Forelimb muscle (tissue), 1 donor: ENCODE measurements at places on chromosomes 3 and 15.

GRCh38 chr3:33886015-33886414 is 87.6 kb downstream of the PDCD6IP start:
- DNase-seq: no peak

GRCh38 chr15:85889956-85890619 is 95.4 kb upstream of the KLHL25 start:
- no peak for DNase-seq

DNA sequence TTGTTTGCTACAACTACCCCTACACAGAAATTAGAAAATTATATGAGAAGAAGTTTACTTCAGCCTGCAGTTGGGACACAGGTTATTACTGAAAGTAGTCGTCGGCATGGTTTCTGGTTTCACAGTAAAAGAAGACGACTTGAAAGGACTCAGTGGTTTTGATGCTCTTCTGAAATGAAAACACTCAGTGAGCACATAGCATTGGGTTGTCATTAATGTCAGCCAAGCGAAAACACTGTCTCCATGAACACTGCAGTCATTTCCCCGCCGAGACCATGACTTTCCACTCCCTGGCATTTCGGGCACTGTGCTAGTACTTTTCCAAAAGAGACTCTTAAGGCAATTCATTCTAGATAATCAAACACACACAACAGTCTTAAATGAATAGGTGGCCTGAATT is 69.2 kb upstream of the ICE2 start:
- DNase-seq: no peak

GRCh38 chr3:50673931-50674330 is 796 bp upstream of the DOCK3 start:
- no peak for DNase-seq

DNA sequence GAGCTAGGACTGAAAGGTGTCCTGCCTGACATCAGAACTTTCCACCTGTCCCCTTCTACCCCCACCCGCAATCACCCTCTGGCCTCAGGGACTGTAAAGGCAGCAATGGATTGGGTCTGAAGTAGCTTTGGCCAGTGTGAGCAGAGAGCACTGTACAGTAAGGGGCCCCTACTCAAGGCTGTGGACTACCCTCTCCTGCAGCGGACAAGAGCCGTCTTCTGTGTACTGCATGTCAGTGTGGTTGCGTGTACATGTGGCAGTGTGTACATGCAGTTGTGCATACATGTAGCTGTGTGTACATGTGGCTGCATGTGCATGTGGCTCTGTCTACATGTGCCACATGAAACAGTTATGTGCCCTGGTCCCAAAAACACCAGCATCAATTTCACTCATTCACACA is 205.9 kb upstream of the LINGO1 start:
- no peak for DNase-seq

DNA sequence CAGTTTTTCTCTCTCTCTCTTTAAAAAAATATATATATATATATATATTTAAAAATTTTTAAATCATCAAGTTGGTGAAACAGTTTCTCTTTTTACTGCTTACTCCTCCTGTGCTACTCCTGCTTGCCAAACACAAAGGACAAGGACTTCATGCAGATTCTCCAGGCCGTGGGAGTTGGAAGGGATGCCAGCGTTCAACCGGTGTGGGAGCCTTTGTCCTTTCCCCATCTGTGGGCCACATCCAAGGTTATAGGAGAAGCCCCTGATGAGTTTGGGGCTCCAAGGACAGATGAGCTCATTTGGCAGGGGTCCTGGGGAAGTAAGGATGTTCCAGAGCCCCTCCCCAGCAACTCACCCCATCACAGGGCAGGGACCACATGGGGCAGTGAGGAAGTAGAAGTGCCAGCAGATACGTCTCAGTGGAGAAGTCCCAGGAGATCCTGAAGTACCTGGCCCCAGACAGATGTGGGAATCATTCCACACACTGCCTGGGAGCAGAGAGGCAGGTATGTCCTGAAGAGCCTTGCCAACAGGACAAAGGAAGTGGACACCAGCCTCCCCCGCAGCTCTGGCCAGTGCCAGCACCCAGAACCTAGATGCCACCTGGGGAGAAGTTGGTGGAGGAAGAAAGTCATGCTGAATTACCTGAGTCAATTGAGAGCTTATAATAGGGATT is 36.6 kb downstream of the CCK start:
- DNase-seq: no peak

GRCh38 chr3:170049146-170050000 is 11.6 kb downstream of the GPR160 start:
- no peak for DNase-seq

DNA sequence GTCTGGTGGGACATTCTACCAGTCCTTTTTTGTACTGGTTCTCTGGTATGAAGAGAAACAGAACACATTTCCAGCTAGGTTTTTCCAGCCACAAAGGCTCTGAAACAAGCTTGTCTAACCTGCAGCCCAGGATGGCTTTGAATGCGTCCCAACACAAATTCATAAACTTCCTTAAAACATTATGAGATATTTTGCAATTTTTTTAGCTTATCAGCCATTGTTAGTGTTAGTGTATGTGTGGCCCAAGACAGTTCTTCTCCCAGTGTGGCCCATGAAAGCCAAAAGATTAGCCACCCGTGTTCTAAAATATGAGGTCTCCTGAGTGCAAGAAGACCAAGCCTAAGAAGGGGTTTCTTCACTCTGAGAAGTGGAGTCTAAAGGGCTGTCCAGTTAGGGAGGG is 18.4 kb upstream of the TIMP4 start:
- DNase-seq: no peak

- DNase-seq: no peak
Observed at GRCh38 chr3:52787672-52788625, 6.6 kb upstream of the ITIH3 start.

- no peak for DNase-seq
Observed at GRCh38 chr15:100723315-100723801, 121.0 kb downstream of the ASB7 start.

DNA sequence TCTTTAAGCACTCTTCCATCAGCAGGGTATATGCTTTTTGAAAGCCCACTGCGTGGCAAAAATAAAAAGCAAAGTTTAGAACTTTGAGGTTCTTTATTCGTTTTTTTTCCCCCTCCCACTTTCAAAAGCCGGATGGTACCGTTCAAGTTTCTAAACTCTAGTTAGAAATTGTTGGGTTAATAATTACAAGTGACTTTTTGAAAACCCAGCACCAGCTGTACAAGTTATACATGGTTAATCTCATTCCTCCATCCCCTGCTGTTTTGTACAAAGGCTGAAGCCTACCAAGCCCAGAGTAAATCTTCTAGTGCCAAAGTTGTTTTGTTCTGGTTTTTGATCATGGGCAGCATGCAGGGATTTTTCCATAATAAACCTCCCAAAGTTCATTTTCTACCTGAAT is 48.6 kb downstream of the WDR72 start:
- DNase-seq: no peak

GRCh38 chr3:192281207-192281880 is 446.0 kb downstream of the FGF12 start:
- no peak for DNase-seq

- no peak for DNase-seq
Observed at GRCh38 chr15:93495799-93496637, 407.0 kb upstream of the RGMA start.

GRCh38 chr3:115790759-115791158 is 167.4 kb downstream of the GAP43 start:
- DNase-seq: no peak

DNA sequence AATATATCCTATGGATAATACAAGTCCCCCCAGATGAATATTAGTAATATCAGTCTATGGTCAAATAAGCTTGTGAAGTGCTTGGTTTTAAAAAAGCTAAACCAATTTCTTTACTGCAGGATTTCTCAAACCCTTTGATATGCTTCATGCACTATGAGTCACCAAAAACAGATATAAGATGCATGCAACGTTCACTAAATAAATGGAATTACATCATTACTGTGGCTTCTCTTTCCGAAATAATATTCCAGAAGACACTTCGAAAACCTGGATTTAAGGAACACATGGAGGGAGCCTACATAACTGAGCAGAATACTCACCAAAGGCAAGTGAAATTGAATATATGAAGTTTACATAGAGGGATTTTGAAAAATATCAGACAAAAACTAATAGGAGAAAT is 126.3 kb upstream of the ABI3BP start:
- DNase-seq: no peak

DNA sequence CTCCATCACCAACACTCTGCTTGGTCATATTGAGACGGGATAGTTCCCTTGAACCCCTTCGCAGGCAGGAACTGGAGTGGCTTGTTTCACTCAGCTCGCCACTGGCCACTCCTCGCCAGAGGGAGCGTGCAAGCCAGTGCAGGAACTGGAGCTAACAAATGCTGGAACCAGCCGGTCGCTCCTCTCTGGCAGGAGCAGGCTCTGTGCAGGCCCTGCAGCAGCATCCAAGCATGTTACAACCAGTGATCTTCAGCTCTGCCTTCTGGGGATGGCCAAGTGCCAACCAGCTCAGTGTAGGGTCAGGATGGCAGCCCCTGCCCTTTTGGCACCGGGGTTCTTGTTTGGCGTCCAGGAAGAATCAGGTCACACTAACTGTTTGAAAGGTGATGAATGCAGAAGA is 329.0 kb upstream of the AZI2 start:
- no peak for DNase-seq

DNA sequence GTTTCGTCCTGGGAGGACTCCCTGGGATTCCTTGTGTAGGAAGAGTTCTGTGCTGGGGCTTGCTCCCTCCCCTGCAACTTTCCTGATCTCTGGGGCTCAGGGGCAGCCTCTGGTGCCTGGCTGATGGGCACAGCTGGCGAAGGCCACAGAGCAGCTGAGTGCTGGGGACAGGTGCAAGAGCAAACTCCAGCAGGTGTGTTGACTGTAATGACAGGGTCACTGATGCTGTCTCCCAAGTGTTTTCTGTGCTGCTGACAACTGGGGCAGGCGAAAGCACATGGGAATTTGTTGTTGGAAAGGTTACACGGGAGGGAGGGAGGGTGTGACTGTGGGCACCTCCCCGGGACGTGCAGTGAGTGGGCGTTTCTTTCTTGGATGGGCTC is 21.6 kb downstream of the CPN2 start:
- no peak for DNase-seq

- DNase-seq: no peak
Observed at GRCh38 chr15:60568301-60568742, 89.4 kb upstream of the ICE2 start.

DNA sequence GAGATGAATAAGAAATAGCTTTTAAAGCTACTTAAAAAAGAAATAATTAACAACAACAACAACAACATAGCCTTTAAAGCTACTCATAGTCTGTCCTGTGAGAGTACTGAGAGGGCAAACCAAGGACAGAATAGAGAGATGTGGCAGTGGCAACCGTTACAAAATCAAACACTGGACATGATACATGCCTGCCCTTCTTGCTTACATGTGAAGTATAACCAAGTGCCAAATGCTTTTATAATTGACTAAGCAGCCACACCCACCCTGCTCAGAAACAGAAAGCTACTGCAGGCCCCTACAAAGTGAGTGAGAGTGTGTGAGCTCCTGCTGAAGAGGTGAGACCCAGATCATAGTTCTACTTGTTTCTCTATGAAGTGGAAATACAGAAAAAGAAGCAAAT is 38.4 kb downstream of the NDUFB4 start:
- no peak for DNase-seq

DNA sequence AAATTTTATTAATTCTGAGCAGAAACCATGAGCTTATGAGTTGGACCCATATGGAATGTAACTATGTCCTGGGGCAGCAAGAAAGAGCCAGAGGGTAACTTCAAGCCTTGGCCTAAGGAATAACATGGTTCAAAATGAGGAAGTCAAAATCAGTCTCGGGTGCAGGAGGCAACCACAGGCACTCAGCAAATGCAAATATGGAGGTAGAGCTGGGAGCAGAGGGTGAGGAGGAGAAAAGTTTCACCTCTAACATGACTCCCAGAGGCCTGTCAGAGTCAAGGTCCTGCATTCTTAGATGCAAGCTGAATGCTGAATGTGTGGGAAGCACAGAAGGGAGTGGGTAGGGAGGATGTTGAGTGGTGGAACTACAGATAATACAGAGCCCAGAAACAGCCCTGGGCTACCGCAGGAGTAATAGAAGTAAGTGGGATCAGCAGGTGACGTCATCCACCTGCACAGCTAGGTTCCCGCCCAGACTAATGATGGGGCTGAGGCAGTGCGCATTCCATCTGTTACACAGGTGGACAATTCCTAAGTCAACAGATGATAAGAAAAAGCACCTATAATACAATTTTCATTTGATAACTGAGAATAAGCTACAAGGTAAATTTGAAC is 279.8 kb upstream of the ARRDC4 start:
- no peak for DNase-seq

DNA sequence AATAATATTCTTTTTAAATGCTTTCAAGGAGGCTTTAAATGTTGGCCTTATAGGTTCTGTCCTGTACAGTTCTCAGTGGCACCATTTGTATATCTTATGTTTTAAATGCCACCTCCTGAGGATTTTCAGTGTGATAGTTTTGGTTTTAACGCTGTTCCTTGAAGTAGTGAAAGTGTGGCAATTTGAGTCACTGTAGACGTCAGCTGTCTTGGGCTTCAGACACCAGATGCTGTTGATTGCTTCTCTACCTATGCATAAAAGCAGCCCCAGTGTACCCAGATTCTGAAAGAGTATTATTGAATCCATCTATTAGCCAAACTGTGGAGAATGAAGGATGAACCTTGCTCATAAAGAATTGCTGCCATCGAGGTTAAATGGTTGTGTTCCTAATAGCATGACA is 316.8 kb upstream of the GBE1 start:
- no peak for DNase-seq

DNA sequence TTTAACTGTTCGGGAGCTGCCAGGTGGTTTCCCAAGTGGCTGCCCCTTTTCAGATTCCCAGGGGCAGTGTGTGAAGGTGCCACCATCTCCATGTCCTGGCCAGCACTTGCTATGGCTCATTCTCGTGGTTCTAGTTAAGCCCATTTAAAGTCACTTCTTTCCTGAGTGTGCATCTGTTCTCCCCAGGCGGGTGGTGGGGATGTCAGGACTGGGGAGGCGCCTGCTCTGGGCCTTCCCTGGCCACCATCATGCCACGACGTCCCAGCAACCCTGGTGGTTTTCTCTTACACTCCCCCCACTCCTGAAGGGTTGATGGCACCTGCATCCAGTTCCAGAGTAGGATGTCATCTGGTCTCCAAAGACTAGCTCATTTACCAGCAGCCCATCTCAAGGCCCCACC is 56.8 kb upstream of the TAMM41 start:
- no peak for DNase-seq

DNA sequence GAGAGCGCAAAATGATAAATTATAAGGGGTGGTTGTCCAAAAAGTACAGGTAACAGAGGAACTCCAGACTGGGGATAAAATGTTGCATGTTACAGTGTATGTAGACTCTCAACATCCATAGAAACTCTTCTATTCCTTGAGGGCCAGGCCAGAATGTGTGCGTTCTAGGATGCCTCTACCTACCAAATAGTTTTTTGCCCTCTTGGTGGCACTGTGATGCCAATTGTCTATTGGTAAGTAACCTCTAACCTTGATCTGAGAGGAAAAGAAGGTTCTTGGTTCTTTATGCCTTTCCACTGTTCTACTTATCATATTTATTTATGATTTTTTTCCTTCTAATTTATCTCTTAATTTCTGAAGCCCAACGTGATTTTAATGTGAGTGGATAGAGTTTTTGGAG is 424.6 kb downstream of the GRM7 start:
- DNase-seq: no peak

GRCh38 chr3:143306407-143306806 is 186.8 kb downstream of the CHST2 start:
- DNase-seq: no peak

GRCh38 chr3:18618723-18619122 is 193.6 kb upstream of the SATB1 start:
- DNase-seq: no peak

GRCh38 chr3:196554205-196554604 is 14.1 kb downstream of the WDR53 start:
- DNase-seq: no peak

GRCh38 chr3:23199649-23200048 is 3.5 kb upstream of the UBE2E2 start:
- no peak for DNase-seq
